ENCODE measurements at places on chromosomes 5 and 9. TPM values are rescaled to one million over a fixed set of nuclear protein-coding genes. Genes with fewer than 3 reads are reported as not detected.

Gene PCDHGA11
- total RNA-seq, result 0.19 TPM

Gene NIPAL4
- 1.5 TPM for total RNA-seq

Gene POU5F2
- 0.53 TPM for total RNA-seq

Gene NMUR2
- not detected for total RNA-seq

Gene CCDC127
- total RNA-seq, result 6.2 TPM

Gene DNAJC25
- total RNA-seq, result 8.7 TPM

Gene NIM1K
- total RNA-seq, result not detected

Gene NR6A1
- total RNA-seq, result 1.2 TPM

Gene DEPDC1B
- total RNA-seq, result 34.4 TPM

Gene LCN9
- not detected for total RNA-seq

Gene SLC6A18
- not detected for total RNA-seq

Gene PCDHGB1
- 2.0 TPM for total RNA-seq

Gene FOXD4L4
- not detected for total RNA-seq

Gene CD180
- total RNA-seq, result 0.03 TPM

Gene PCDHB11
- 2.0 TPM for total RNA-seq

Gene SLC2A6
- 42.1 TPM for total RNA-seq

Gene CEP72
- 14.8 TPM for total RNA-seq

Gene OR1J2
- total RNA-seq, result not detected

Gene PCDHB15
- 1.0 TPM for total RNA-seq

Gene PDGFRB
- 55.9 TPM for total RNA-seq

Gene CDX1
- not detected for total RNA-seq

Gene CEP78
- total RNA-seq, result 57.7 TPM

Gene CMYA5
- total RNA-seq, result 0.16 TPM

Gene KIF20A
- 105 TPM for total RNA-seq

Gene KLF4
- total RNA-seq, result 5.4 TPM

Gene FBN2
- total RNA-seq, result 11.8 TPM

Gene PCDHGA4
- total RNA-seq, result 1.4 TPM

Gene ZNF300
- 15.2 TPM for total RNA-seq

Gene GABRA6
- not detected for total RNA-seq

Gene TMEM252
- not detected for total RNA-seq

Gene ENTPD8
- total RNA-seq, result 0.83 TPM

Gene CCDC192
- total RNA-seq, result not detected

Measured in A172 (cell line).